ENCODE measurements at places on chromosomes 6 and 20. TPM values are rescaled to one million over a fixed set of nuclear protein-coding genes. Genes with fewer than 3 reads are reported as not detected.
A peak's percentile ranks its signal among the peaks of the same experiment; 100 is the strongest.

The DEFB114 gene
- total RNA-seq: not detected

The ECT2L gene
- total RNA-seq: not detected

The BACH2 gene
- 73.1 TPM for total RNA-seq

The DLL1 gene
- 4.0 TPM for total RNA-seq

The RAET1L gene
- not detected for total RNA-seq

The TRDN gene
- not detected for total RNA-seq

The SLC35D3 gene
- not detected for total RNA-seq

The BMP7 gene
- not detected for total RNA-seq

GRCh38 chr20:3102575-3103368 is 18.2 kb upstream of the AVP start:
- no peaks in the 10 kb centered on the region for H3K27me3 ChIP-seq
- H3K27ac ChIP-seq: no peak overlapping the region
- peak; percentile 14 for DNase-seq
- no peaks in the 10 kb centered on the region for H3K36me3 ChIP-seq
- no peak overlapping the region for H3K4me3 ChIP-seq
- H3K4me1 ChIP-seq: peaks cover 16% of the 10 kb centered on the region

DNA sequence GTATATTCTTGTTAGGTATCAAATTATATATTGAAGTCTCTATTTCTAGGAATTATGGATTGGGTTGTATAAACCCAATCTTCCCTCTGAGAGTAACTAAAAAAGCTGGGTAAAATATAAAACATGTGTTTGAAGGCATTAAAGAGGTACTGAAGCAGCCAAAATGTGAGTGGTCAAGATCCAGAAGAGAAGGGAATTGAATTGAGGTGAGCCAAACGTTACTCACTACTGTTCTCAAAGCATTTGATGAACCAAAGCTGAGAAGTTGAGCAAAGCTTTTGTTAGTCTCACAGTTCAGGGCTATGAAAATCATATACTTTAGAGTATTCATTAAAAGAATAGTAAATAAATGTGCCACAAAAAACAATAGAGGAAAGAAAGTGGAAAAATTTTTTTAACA is 365.8 kb downstream of the BCKDHB start:
- no peaks in the 10 kb centered on the region for H3K36me3 ChIP-seq
- H3K4me3 ChIP-seq: no peak overlapping the region
- no peak overlapping the region for H3K27ac ChIP-seq
- peaks cover 4% of the 10 kb centered on the region for H3K27me3 ChIP-seq

GRCh38 chr6:12058172-12058961 is 46.3 kb downstream of the HIVEP1 start:
- peak overlapping the region; percentile 22 for H3K4me3 ChIP-seq
- peaks cover 28% of the 10 kb centered on the region for H3K36me3 ChIP-seq
- H3K27ac ChIP-seq: no peak overlapping the region
- H3K27me3 ChIP-seq: no peaks in the 10 kb centered on the region
- peaks cover 49% of the 10 kb centered on the region for H3K4me1 ChIP-seq

GRCh38 chr6:141261016-141261671 is 871.6 kb upstream of the GJE1 start:
- no peak for DNase-seq
- H3K4me1 ChIP-seq: peaks cover 5% of the 10 kb centered on the region
- H3K4me3 ChIP-seq: no peak overlapping the region
- H3K27ac ChIP-seq: no peak overlapping the region
- no peaks in the 10 kb centered on the region for H3K36me3 ChIP-seq
- no peaks in the 10 kb centered on the region for H3K27me3 ChIP-seq

GRCh38 chr6:41759106-41759904 is 12.1 kb upstream of the PGC start:
- H3K27me3 ChIP-seq: peaks cover 3% of the 10 kb centered on the region
- no peak overlapping the region for H3K4me3 ChIP-seq
- no peaks in the 10 kb centered on the region for H3K4me1 ChIP-seq
- no peak for DNase-seq
- no peak overlapping the region for H3K27ac ChIP-seq

DNA sequence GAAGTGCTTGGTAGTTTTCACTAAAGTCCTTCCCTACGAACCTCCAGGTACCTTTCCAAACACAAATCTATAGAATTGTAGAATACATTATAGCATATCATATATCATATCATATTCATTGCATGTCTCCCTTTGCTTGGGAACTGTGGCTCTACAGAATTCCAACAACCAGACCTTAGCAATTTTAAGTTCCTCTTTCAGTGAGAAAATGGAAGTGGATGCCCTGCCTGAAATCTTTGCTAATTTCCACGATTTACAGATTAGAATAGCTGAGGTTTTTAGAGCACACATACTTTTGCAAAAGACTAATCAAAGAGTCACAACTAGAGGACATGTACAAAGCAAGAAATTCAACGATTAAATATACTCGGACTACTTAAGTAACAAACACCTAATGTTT is 78.6 kb downstream of the TNFRSF21 start:
- H3K4me3 ChIP-seq: no peak overlapping the region
- no peak for DNase-seq
- H3K27me3 ChIP-seq: peaks cover 5% of the 10 kb centered on the region
- H3K27ac ChIP-seq: no peak overlapping the region

DNA sequence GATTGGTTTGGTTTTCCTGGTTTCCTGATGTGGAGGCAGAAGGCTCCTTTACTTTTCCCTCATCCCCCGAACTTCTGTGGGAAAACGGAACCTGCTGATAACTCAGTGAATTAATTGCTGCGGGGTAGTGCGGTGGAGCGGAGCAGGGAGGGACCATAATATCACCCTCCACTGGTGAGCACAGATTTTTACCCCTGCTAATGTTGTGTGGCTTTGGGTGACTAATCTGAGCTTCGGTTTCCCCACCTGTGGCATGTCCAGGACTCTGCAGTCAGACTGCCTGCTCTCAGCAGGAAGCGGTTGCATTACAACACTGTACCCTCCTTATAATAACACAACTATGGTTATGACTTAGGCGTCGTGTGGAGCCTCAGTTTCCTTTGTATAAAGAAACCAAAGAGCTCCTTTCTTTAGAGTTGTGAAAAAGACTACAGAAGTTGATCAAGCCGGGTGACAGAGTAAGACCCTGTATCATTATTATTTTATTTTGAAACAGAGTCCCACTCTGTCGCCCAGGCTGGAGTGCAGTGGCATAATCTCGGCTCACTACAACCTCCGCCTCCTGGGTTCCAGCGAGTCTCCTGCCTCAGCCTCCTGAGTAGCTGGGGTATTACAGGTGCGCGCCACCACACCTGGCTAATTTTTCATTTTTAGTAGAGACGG is 2.2 kb upstream of the ID1 start:
- peak; percentile 45 for DNase-seq
- peaks cover 69% of the 10 kb centered on the region for H3K27me3 ChIP-seq
- H3K4me1 ChIP-seq: peaks cover 27% of the 10 kb centered on the region
- no peak overlapping the region for H3K27ac ChIP-seq

DNA sequence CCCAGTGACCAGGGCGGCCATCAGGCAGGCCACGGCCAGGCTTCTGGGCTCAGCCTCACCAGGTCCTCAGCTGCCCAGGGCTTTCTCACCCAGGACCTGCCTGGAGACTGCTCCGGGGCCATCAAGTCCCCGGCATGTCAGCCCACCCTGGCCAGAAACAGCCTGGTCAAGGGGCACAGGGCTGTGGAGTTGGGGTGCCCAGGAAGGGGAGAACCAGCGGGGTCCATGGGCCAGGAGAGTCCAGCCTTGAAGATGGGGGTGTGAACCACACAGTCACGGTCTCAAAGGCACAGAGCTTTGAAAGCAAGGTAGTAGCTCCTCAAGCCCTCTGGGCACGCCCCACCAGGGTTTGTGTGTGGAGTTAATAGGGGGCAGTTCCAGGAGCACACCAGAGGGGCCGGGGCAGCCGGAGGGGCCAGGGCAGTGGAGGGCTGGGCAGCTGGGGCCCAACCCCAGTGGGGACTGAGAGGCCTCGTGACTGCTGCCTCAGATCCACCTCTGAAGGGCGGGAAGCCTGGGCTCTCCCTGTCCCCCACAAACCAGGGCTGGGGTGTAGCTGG is 48.0 kb upstream of the BHLHE23 start:
- no peaks in the 10 kb centered on the region for H3K4me1 ChIP-seq
- DNase-seq: no peak
- no peaks in the 10 kb centered on the region for H3K27me3 ChIP-seq
- no peaks in the 10 kb centered on the region for H3K36me3 ChIP-seq
- H3K4me3 ChIP-seq: no peak overlapping the region
- no peak overlapping the region for H3K27ac ChIP-seq

DNA sequence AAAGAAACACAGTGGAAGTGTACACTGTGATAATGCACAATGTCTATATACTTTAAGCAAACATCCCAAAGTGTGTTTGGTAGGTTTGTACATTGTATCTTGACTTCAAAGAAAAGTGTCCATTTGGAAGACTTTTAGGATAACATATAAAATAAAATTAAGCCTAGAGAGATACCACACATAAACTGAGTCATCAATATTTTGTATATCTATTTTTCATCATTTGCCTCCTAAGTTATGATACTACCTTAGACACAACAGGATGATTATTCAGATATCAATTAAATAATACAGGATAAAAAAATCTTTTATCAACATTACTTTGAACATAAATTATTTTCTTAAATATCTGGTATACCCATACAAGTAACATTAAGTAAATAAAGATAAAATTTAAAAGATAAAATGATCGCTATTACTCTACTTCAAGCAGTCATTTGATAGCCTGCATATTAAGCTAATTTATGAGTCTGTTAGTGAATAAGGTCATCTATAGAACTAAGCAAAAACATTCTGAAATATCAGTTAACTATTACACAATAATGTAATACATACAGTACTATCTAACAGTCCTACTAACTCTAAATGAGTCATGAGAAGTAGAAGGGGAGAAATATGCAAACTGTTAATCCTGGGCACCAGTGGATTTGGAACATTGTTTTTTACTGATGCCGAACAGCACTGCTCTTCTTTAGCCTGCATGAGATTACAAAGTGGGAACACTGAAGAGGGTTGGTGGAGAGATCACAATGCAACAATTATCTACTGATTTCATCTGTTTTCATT is 158.4 kb upstream of the SIM1 start:
- no peak overlapping the region for H3K27ac ChIP-seq
- no peaks in the 10 kb centered on the region for H3K4me1 ChIP-seq
- no peaks in the 10 kb centered on the region for H3K27me3 ChIP-seq
- H3K36me3 ChIP-seq: peaks cover 46% of the 10 kb centered on the region

DNA sequence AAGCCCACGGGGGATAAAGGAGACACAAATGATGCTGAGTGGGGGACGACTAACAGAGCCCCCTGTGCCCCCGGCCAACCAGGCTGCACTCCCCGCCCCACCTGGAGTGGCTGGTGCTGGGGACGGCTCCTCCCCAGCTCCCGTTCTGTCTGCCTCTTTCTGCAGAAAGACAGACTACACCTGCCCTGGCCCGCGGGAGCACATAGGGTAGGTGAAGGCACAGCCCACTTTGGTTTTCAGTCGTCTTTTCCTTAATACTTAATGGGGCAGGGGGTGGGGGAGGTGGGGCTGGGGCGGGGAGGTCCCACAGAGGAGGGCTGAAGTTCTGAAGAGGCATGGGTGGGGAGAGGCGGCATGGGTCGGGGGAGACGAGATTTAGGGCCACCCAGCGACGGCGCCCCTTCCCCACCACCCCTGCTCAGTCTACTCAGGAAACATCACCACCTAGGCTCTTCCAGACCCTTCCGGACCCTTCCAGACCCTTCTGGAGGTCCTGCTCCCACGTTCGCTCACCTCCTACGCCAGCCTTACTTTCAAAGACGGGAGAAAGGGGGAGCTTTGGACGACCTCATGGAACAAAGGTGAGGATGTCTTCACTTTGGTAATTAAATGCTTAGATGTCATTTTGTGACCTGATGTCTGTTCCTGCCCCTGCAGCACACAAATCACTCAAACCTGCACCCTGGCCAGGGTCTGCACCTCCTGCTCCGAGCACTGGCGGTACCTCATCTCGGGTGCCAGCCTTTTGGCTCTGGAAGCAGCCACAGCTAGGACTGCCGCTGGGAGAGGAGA is 21.2 kb upstream of the FRMD1 start:
- H3K4me1 ChIP-seq: no peaks in the 10 kb centered on the region
- no peak overlapping the region for H3K4me3 ChIP-seq
- H3K27me3 ChIP-seq: peaks cover 57% of the 10 kb centered on the region

DNA sequence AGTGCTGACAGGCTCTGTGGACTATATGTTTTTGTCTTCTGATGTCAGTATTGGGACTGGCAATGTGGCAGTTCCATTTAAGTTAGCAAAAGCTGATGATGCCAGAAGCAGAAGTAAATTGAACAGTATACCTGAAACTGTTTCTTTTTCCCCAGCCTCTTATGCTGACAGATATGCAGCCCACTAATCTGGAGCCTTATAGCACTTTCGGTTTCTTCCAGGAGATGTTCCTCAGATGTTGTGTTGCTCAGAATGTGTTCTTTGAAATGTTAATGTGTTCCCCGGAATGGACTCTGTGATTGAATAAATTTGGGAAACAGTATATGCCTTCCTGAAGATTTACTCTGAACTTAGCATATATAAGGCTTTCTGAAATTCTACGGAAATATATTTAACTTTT is 80.7 kb upstream of the MRAP2 start:
- no peaks in the 10 kb centered on the region for H3K4me1 ChIP-seq
- H3K4me3 ChIP-seq: no peak overlapping the region
- H3K36me3 ChIP-seq: peaks cover 42% of the 10 kb centered on the region
- DNase-seq: no peak
- H3K27me3 ChIP-seq: no peaks in the 10 kb centered on the region

GRCh38 chr6:112501705-112502104 is 154.6 kb downstream of the RFPL4B start:
- H3K27ac ChIP-seq: no peak overlapping the region
- H3K36me3 ChIP-seq: no peaks in the 10 kb centered on the region
- no peak overlapping the region for H3K4me3 ChIP-seq
- DNase-seq: no peak
- no peaks in the 10 kb centered on the region for H3K4me1 ChIP-seq

GRCh38 chr6:16179970-16180431 is 51.1 kb downstream of the MYLIP start:
- peak overlapping the region; percentile 78 for H3K27ac ChIP-seq
- DNase-seq: no peak
- H3K36me3 ChIP-seq: peaks cover 12% of the 10 kb centered on the region
- H3K4me3 ChIP-seq: peak overlapping the region; percentile 37
- peaks cover 17% of the 10 kb centered on the region for H3K4me1 ChIP-seq
- no peaks in the 10 kb centered on the region for H3K27me3 ChIP-seq

DNA sequence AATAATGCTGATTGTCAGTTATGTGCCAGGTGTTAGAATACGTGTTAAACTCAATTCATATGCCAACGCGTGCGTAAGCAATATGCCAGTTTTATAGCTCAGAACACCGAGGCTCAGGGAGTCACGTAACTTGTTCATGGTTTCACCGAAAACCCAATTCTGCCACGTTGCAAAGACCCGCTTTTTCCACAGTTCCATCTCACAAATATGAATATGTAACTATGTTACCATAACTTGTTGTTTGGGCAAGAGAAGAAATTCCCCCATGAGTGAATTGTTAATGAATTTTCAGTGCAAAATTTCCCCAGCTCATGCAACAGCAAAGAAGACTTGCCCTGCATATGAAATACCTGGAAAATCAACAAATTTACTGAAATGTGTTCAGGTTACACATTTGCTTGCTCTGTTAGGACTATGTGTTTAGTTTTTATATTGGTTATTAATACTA is 30.1 kb downstream of the SF3B5 start:
- peaks cover 9% of the 10 kb centered on the region for H3K36me3 ChIP-seq
- H3K4me1 ChIP-seq: peaks cover 38% of the 10 kb centered on the region
- no peak for DNase-seq
- peaks cover 10% of the 10 kb centered on the region for H3K27me3 ChIP-seq

All from activated naive CD8-positive, alpha-beta T cell treated with anti-CD3 and anti-CD28 coated beads for 36 hours (primary cell).